NCI-H1417 treated with DMSO at 0.1 percent for 48 hours (cell line): ENCODE measurements at places on chromosomes 2 and 18.

GRCh38 chr2:221426929-221427328 lies 145.2 kb downstream of the EPHA4 start:
- no peak for DNase-seq

GRCh38 chr2:106582148-106583143 lies 95.3 kb downstream of the CD8B2 start:
- DNase-seq, result no peak

- DNase-seq, result no peak
Measured at GRCh38 chr2:180238729-180239128, 231.6 kb upstream of the CWC22 start.

DNA sequence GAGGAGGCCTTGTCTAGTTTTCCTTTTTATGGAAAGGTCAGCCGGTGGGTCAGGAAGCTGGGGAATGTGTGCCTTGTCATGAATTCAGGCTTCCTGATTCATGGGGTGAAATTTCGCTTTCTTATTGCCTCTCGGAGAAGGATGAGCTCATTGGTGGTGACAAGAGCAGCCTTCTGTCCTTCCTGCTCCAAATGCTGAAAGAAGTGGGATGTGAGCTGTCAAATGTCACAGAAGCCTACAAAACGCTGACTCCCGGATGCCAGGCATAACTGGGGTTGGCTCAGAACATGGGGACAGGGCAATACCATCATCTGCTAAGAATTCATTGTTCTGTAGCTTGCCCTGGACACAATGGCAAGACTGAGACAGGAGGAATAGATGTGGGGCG lies 55.8 kb upstream of the FAM136A start:
- no peak for DNase-seq

DNA sequence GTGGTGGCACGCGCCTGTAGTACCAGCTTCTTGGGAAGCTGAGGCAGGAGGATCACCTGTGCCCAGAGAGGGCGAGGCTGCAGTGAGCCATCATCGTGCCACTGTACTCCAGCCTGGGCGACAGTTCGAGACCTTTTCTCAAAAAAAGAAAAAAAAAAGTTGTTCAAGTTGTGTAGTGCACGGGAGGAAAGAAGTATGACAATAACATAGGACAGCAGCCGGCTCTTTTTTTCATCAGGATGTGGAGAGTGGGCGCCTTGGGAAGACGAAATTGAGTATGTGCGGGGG lies 36.5 kb downstream of the PCBP1 start:
- no peak for DNase-seq

GRCh38 chr2:208300847-208301618 lies 35.0 kb downstream of the PIKFYVE start:
- no peak for DNase-seq

DNA sequence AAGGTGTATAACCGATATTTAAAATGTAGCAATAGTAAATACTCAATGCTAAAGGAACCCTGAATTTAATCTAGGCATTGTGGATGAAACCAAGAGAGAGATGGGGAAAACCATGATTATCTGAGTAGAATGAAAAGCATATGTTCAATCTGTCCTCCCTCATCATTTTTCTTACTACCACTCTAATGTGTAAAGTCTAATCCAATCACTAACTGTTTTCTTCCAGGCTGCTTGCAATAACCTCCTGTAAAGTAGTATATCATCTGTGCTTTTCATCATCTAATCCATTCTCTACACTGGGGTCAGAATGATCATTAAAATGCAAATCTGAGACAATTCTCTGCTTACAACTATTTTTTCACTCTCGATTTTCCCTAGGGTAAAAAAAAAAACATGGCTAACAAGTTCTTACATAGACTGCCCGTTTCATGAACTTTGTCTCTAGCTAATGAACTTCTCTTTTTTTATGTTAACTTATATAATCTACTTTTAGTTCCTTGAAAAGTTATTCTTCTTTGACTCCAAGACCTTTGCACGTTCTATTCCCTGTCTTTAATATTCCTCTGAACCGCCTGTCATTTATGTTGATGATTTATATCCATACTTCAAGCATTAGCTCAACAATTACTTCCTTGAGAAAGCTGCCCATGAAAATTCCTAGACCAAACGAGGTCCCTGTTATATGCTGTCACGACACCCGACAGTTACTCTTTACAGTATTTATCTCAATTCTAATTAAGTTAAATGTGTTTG lies 94.7 kb upstream of the SLC8A1 start:
- DNase-seq, result no peak

GRCh38 chr18:824179-824578 lies 12.1 kb upstream of the YES1 start:
- no peak for DNase-seq

- no peak for DNase-seq
Measured at GRCh38 chr18:29596959-29597358, 1420.0 kb upstream of the CDH2 start.

DNA sequence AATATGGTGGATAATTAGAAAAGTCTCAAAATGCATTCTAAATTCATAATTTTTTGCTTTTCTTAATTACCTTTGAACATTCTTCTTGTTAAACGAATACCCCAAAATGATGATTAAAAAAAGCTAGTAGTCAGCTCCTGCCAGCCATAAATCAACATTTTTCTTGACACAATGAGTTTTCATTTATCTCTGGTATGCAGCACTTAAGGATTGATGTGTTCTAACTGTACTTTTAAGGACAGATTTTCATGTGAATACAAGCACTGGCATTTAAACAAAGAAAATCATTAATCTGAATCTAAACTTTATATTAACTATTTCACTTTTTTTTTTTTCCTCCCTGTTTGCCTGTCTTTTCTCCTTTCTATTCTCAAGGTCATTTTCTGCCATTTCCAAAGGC lies 976.8 kb downstream of the TMEM182 start:
- DNase-seq, result no peak

GRCh38 chr2:120293096-120294007 lies 40.7 kb downstream of the RALB start:
- no peak for DNase-seq

- no peak for DNase-seq
Measured at GRCh38 chr2:30569946-30570345, 122.9 kb downstream of the LCLAT1 start.

- DNase-seq, result no peak
Measured at GRCh38 chr2:50597206-50597605, 434.7 kb downstream of the NRXN1 start.

DNA sequence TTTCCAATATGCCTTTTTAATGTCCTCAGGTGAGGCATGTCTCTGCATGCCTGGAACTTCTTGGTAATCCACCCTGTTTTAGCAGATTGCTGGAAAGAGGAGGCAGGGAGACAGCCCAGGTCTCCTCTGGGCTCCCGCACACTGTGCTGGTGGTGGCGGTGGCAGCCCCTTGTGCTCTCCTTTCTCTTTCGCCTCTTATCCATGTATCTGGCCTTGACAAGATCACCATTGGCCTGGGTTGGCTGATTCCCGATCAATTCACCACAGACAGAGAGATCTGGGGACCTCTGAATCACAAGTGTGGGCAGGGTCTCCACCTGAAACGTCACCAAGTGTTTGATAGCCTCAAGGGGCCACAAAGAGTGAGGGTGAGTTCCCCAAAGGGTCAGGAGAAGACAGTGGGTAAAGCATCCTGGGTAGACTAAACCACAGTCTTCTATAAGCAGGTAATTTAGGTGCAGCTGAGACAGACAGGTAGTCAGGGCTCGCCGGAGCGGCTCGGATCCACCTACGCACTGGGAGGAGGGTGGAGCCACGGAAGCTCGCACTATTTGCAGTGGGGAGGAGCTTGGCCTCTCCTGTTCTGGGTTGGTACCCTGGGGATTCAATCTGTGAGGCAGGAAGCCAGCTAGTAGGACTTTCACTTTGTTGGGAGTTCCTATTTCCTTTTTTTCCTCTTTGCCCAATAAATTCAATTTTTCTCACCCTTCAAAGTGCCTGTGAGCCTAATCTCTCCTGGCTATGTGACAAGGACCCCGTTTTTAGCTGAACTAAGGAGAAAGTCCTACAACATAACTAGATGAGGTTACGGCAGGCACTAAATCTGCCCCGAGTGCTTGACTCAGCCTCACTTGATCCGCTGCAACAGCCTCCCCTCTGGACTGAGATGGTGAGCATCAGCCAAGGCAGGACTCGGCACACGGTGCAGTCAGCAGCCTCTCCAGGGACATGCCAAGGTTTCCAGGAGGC lies 57.6 kb downstream of the SLC4A3 start:
- DNase-seq, result peak; percentile 10

- no peak for DNase-seq
Measured at GRCh38 chr18:7576685-7577084, 9.6 kb downstream of the PTPRM start.

- no peak for DNase-seq
Measured at GRCh38 chr2:220134756-220135534, 507.5 kb downstream of the SLC4A3 start.

- no peak for DNase-seq
Measured at GRCh38 chr2:152223977-152224376, 48.4 kb upstream of the STAM2 start.

GRCh38 chr2:64165706-64166105 lies 21.5 kb upstream of the PELI1 start:
- DNase-seq, result no peak

DNA sequence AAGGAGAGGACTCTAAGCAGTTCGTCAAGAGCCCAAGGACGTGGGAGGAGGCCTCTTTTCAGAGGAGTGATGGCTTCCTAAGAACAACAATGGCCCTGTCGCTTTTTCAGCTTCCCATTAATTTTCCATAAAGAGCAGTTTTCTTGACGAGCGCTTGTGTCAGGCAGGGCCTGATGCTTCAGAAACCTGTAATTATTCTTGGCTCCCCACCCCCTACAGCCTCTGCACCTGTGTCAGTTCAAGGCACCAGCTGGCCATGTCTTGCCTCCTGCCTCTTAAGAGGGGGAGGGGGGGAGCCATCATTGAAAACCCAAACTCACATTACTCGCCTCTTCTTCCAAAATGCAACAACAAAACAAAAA lies 32.3 kb downstream of the KLF7 start:
- DNase-seq, result peak; percentile 91

DNA sequence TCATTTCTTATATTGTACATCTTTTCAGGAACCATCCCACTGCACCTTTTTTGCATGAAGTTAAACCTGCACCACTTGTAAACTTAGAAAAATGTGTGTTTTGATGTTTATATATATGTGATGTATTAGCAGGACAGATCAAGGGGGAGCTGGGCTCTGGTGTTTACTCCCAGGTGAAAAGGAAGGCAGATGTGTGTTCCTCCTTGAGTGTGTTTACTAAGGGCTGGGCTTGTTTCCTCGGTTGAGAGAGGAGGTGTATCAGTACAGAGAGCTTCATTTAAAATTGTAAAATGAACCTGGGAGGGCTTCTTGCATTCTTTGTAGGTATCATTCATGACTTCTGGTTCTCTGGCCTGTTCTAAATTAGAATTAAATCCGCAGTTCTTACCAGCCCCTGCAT lies 14.8 kb downstream of the LPIN1 start:
- DNase-seq, result no peak

- no peak for DNase-seq
Measured at GRCh38 chr2:3485166-3485565, 34.2 kb downstream of the ADI1 start.

- no peak for DNase-seq
Measured at GRCh38 chr2:77190721-77191346, 331.3 kb downstream of the LRRTM4 start.
